Cerebellar nuclear complex (tissue), 1 donor: ENCODE measurements at places on chromosomes 7 and 10.

GRCh38 chr7:91520645-91521044, 256.4 kb downstream of the FZD1 start:
- no peak for DNase-seq

- no peak for DNase-seq
Measured at GRCh38 chr7:142300689-142301088, 42.8 kb upstream of the PRSS58 start.

DNA sequence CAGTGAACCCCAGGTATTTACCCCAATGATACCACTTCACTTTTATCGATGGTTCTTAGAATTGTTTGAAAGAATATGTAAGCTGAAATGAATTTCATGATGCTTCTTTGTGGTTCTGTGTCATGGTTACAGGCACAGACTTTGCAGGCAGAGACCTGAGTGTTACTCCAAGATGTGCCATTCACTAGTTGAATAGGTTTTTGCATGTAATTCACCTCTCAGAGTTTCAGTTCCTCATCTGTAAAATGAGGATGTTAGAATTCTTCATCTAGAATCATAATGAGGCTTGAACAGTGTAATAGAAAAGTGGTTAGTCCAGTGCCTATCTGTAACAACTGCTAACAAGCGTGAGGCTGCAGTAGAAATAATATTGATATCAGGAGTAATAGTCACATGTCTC, 54.6 kb downstream of the VSTM2A start:
- DNase-seq: no peak

- DNase-seq: no peak
Measured at GRCh38 chr10:44809647-44810046, 101.5 kb upstream of the TMEM72 start.

- DNase-seq: no peak
Measured at GRCh38 chr7:5667391-5667790, 114.1 kb downstream of the RNF216 start.
